ENCODE measurements at places on chromosomes 2 and 18.

GRCh38 chr2:7044253-7045250 lies 127.3 kb downstream of the RNF144A start:
- peak; percentile 49 for DNase-seq

GRCh38 chr2:208285853-208286252 lies 19.8 kb downstream of the PIKFYVE start:
- DNase-seq: no peak

DNA sequence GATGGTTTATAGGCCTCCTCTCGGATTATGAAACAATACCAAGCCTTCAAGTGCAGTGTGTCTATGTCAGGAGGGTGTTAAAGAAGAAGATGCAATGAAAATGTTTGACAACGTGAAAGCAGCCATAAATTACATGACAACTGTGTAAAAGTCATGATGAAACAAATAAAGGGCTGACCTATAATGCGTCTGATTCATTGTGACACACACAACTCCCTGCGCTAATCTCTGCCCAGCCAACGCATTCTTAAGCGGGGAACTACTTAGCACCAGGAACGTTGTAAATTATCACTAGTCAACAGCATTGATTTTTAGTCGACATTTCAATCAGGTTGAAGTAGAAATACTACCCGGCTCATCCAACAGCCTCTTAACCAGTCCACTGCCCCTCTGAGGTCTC lies 26.8 kb downstream of the BCL11A start:
- no peak for DNase-seq

DNA sequence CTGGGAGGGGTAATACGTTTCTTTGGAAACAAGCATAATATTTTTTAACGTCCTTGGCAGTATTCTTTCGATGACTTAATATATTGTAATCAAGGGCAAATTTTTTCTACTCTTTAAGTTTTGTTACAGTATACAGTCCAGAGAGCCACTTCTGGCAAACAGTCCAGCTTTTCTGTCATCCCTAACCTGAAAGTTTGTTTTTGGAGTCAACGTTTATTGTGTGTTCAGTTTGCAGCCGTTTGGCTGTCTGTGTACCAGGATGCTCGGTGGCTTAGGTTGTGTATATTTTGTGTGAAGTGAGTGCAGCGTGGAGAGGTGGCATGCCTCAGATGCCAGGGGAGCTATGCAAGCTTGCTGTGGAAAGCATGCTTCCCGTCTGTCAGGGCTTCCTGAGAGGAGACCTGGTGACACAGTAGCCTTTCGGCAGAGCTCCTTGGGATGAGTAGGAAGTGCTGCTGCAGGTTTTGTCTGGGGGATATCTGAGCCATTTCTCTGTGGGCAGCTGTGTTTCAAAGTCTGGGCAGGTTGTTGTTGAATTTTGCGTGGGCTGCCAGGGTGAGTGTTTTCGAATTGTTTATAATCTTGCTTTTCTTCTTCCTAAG lies 14.7 kb downstream of the MAP3K20 start:
- peak; percentile 38 for DNase-seq

GRCh38 chr18:80194874-80195570 lies 52.3 kb downstream of the PARD6G start:
- no peak for DNase-seq

- no peak for DNase-seq
Measured at GRCh38 chr2:31835450-31835849, 175.4 kb downstream of the MEMO1 start.

DNA sequence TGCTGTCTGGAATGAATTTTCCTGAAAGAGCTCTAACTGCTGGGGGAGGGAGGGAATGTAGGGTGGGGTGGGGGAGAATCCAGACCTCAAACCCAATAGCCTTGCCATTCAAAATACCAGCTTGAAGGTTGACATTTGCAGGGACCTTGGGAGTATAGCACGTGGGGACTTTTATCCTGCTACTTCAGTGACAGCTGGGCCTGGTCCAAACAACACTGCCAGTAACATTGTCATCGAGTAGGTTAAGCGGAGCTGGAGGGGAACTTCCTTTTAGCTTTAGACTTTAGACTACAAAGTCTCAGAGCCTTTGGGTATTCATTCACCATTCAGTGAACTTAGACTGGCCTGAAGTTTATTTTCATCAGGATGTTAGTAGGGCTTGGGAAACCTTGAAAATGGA lies 248.7 kb downstream of the MEIS1 start:
- DNase-seq: no peak

DNA sequence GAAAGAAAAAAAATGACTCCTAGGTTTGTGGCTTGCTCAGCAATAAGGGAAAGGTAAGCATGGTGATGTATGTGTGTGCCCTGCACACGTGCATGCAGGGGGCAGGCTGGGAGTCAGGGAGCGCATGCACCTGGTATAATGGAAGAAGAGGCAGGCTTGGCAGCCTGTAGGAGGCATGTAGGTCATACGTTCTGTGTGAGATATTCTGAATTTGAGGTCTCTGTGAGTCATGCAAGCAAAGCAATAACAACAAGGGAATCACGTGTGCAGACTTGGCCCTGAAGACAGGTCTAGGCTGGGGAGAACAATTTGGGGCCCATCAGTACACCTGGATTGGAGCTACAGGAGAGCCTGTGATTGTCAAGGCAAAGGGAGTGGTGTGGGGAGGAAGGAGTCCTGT lies 94.5 kb upstream of the TTC39C start:
- DNase-seq: no peak

DNA sequence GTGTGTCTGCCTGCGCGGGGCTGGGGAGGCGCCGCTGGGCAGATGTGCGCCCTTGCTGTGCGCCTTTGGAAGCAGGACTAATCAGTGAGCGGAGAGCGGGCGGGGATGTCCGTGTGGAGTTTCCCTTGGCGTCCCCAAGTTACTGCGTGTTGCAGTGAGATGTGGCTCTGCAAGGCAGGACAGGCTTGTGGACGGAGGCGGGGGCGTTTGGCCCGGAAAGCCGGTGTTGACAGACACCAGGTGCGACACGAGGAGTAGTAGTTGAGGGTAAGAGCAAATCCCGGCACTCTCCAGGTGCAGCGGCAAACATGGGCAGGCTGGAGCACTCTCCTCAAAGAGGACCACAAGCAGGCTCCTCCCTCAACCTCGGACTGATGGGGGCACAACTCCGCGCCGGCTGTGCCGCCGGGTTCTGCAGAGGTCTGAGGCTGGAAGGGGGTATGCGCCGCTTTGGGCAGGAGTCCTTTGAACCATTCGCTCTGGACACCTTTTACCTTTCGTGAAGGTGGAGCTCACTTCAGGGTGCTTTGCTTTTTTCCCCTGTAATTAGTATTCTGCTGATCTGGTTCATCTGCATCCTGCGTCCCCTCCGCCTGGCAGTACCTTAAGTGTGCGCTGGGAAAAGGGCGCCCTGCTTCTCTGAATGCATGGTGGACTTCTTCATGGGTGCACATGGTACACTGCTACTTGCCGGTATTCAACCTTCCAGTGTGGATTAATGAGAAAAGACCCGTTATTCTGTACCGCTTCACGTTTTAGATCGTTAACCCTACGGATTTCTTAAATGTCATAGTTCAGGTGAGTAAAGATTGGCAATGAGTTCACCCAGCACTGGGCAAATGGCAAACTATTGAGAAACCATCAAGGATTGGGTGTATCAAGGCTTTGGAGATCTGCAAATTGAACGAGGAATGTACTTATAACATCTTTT lies 608 bp downstream of the CDH7 start:
- peak; percentile 9 for DNase-seq

DNA sequence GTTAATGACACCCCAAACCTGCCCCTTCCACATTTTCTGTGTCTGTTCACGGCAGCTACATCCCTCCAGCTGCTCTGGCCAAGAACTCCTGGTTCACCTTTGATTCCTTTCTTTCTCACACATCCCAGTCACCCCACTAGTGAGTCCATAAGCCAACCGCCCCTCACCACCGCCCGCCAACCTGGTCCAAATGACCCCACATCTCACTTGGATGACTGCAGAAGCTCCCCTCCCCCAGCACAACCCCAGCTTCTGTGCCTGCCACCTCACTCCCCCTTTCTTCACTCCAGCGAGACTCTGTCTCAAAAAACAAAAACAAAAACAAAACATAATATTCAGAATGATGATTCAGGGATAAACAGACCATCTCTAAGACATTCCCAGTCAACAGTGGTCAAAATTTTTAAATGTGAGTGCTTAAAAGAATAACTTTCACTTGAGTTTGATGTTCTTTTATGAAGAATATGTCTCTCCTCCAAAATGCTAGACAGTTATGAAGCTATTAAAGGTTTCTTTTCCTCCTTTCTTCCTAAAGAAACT lies 3.2 kb downstream of the CYS1 start:
- no peak for DNase-seq

Measured in cardiac muscle cell (in vitro differentiated cells and primary cell).